ENCODE measurements at places on chromosomes 2 and 18.
A peak's percentile ranks its signal among the peaks of the same experiment; 100 is the strongest.

GRCh38 chr2:42834161-42834560 is 41.8 kb upstream of the HAAO start:
- no peak for DNase-seq

- DNase-seq: no peak
Measured at GRCh38 chr2:205463466-205464025, 218.8 kb upstream of the NRP2 start.

DNA sequence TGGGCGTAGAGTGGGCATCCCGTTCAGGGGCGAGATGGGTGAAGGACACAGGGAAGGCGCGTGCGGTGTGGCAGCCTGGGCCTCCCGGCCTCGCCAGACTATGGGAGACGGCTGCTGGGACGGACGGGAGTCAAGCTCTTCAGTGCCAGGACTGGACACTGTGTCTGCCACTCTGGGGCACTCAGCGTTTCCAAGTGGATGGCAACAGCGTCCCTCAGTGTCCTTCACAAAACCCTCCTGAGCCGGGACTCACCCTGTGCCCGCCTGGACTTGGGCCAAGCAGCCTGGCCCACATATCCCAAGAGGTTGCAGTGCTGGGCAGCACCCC is 16.3 kb upstream of the BOK start:
- no peak for DNase-seq

DNA sequence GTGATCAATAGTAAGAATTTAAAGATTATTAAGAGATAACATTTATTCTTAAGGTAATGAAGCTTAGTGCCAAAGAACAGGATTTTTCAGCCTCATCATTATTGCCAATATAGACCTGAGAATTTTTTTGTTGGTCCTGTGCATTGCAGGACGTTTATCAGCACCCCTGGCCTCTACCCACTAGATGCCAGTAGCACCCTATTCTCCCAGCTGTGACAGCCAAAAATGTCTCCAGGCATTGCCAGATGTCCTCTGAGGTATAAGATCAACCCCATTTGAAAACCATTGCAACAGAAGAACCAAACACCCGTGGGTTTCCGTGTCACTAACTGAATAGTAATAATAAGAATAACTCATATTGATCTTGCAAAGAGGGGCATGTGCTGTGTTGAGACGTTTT is 700.0 kb upstream of the SOX11 start:
- no peak for DNase-seq

DNA sequence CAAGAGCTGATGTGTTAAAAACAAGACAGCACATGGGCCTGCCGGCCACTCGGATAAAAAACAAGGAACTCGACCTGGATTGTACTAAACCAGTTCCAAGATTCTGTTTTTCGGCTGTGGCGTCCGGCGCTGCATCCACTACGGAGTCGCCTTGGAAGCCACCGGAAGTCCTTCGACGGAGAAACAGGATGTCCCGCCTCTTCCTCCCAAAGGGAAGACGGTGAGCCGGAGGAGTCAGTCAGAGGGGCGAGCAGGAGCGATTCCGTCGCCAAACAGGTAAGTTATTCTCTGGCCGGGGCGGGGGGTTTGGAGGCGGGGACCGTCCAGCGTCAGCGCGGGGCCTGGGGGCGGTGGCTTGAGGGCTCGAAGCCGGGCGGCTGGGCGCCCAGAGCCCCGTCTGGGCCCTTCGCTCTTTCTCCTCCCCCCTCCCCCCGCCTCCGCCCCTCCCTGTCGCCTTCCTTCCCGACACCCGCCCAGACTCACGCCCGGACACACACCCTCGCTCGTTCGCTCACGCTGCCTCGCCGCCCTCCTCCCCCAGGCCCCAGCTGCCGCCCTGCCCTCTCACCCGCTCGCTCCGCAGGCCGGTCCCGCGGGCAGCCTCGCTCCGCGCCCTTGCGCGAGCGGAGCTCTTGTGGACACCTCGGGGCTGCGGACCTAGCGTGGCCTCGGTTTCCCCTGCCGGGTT is at the start of gene ZNF407:
Gene ZNF407 (plus strand): TSS at position 209 of the 688 bp plus-strand sequence. CDS start 33,150 bp downstream, outside the sequence.
- DNase-seq: peak; percentile 92

DNA sequence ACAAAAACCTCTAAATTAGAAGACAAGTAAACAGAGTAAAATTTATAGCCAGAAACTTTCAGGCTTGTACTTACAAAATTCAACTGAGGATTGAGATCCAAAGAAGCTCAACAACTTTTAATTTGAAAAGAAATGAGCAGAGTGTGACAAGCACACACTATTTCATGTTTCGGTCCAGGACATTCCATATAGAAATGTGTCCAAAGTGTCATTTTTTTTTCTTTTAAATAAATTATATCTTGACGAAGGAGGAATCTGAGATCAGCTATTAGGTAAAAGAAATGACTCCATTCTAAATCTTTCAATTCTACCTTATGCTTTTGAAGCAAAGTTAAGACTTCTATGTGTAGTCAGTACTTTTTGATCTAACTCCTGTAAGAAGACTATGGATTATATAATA is 4.6 kb downstream of the FN1 start:
- no peak for DNase-seq

- DNase-seq: no peak
Measured at GRCh38 chr18:44696892-44697291, 16.2 kb downstream of the SETBP1 start.

DNA sequence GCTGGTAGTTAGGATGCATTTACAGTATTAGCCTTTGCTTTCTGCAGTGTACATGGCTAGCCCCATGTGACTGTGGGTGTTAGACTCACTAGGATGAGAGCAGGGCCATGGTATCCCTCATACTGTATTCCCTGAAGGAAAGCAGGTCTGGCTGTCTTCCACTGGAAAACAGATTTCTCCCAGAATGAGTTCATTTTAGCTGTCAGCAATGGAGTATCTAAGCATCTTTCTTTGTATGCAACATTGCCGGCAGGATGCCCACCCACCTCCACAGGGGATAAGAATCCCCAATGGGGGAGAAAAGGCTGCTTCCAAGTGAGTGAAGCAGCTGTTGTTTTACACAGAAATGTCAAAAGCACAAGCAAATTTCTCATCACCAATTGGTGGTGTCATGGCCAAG is 142.7 kb upstream of the KLHL14 start:
- DNase-seq: no peak

DNA sequence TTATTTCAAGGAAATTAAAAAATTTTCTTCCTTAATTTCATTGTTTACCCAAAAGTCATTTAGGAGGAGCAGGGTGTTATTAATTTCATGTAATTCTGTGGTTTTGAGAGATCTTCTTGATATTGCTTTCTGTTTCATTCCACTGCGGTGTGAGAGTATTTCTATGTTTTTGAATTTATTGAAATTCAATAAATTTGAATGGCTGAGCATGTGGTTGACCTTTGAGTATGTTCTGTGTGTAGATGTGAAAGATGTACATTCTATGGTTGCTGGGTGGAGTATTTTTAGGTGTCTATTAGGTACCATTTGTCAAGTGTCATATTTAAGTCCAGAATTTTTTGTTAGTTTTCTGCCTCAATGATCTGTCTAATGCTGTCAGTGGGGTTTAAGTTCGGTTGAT is 39.4 kb upstream of the LANCL1 start:
- DNase-seq: no peak

- no peak for DNase-seq
Measured at GRCh38 chr2:21515903-21516302, 392.1 kb downstream of the TDRD15 start.

DNA sequence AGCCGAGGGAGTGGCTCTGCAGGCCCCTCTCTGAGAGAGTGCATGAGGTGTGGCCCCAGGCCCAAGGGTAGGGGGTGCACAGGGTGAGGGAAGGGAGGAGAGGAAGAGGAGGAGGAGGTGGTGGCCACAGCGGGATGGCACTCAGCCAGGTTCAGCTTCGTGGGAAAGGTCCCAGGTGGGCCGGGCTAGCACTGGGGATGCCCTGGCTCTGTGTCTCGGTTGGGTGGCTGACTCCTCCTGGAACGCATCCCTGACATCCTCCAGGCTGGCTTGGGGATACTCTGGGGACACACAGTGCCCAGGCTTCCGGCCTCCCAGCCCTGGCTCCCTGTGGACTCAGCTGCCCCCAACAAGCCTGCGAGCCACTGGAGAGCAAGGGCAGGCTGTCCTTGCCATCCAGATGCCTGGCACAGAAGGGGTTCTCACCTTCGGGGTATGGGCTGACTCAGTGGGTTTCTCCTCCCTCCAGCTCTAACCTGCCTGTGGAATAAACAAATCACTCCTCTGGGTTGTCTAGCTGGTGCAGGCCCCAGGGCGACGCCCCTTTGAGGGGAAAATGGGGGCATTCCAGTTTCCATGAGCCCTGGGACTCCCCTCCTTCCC is 582 bp upstream of the ZAP70 start:
- peak; percentile 14 for DNase-seq

DNA sequence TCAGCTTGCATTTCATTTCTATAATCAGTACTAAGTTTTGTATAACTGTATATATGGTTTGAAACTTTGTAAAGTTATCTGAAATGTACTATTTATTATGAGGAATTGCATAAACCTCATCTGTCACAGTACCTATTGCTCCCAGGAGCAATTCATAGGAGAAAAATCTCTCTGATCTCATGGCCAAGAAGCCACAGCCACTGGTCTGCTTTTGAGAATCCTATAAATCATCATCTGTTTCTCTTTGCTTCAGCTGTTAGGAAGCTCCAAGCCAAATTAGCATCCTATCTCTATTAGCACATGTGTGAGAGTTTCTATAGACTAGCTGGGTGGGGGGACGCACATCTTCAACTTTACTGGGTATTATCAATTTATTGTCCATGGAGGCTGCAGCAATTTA is 210.3 kb downstream of the CYP26B1 start:
- no peak for DNase-seq

DNA sequence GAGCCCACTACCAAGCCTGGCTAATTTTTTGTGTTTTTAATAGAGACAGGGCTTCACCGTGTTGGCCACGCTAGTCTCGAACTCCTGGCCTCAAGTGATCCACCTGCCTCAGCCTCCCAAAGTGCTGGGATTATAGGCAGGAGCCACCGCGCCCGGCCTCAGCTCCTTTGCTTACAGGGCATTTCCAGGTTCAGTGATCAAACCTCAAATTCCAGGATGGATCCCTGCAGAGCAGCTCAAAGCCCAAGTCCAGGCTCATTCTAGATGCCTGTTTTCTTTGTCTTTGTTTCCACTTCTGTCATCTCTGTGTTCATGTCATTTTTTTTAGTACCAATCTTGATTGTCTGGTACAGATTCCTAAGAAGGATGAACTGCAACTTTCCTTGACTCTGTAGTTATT is 41.9 kb downstream of the TNFRSF11A start:
- no peak for DNase-seq

DNA sequence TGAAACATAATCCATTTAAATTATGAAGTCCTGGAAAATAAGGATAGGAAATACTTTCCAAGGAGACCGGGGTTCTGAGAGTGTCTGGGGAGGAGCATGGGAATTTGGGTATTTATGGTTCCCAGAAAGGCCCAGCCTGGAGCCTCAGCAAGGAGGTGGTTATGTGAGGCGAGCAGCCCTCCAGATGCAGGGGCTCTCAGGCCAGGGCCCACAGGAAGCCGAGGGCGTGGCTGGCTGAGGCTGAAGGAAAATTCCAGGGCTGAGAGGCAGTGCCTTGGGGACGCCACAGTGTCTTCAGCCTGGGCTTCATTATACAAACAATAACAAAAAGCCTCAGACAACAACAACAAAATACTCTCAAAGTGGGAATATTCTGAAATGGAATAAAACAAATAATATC is 86.9 kb upstream of the SERPINE2 start:
- DNase-seq: no peak

- DNase-seq: no peak
Measured at GRCh38 chr2:129117434-129117833, 798.8 kb upstream of the HS6ST1 start.

DNA sequence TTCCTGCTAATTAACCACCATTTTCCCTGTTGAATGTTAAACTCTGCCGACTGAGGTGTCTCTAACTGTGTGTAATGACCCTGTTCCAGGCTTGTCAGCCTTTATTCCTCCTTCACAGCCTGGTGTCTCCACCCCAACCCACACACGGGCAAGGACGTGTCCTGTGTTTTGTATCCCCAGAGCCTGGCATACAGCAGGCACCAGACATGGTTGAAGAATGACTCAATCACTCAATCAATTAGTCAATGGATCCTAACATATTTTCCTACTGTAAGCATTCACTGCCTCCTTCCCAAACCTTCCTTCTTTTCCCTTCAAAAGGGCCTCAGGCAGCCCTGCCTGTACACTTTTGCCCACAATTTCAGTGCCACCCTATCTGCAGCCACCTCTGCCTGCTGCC is 2.7 kb upstream of the TNS1 start:
- DNase-seq: no peak

- no peak for DNase-seq
Measured at GRCh38 chr18:23263551-23264235, 128.4 kb downstream of the CABLES1 start.

- DNase-seq: no peak
Measured at GRCh38 chr2:137834760-137835379, 129.4 kb upstream of the HNMT start.

DNA sequence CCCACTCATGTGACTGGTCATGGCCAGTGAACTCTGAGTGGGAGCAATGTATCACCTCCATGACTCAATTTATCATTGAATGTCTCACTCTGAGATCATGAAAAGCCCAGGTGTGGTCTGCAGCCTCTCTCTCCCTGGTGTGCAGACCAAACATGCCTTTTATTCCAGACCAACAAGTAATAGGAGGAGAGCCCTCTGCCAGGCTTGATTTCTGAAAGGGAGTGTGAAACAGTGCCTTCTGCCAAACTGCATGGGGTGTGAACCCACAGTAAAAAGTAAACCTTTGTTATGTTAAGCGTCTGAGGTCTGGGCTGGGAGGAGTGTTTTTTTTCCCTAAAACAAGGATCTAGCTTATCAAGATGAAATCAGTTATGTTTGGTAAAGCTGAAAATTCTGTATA is 601.2 kb downstream of the ADCYAP1 start:
- DNase-seq: no peak

- DNase-seq: no peak
Measured at GRCh38 chr18:64091526-64091925, 57.4 kb downstream of the LINC00305 start.

DNA sequence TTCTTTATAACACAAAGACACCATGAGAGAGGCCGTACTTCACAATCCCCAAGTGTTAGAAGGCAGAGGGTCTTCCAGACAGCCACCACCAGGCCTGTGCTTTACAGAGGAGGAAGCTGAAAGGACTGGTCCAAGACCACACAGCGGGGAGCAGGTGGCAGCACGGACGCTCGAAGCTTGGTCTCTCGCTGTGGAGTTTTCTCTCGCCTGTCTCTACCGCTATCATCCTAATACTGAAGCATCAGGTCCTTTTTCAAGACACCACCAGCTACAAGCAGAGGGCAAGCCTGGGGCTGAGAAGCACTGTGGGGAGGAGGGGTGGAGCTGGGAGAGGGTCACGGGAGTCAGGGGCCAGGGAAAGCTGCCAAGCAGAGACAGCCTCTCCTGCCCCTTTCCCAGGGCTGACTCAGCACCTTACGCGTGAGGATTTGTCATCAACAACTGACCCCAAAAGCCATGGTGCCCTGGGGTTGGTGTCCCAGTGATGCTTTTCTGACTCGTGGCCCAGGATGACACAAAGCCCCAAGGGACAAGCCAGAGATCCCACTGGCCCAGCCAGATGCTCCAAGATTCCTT is 31.9 kb upstream of the FOSL2 start:
- no peak for DNase-seq
